ENCODE measurements at places on chromosomes 7 and 10.

DNA sequence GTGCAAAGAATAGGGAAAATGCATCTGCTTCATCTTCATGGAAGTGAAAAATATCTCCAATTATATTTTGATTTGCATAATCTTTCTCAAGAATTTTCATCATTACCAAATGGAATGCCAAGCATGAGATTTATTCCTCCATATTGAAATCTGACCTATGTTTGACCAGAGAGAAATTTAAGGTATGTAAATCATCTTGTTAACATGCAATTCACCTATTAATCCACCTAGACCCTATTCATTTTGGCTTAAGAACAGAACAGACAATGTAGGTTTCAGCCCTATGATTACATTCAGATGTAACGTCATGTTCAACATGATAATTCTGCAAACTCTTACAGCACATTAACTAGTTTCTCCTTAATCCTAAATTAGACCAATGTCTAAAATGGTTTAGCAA, 30.8 kb upstream of the TMEM140 start:
- no peaks in the 10 kb centered on the region for H3K27me3 ChIP-seq
- no peak for DNase-seq
- no peaks in the 10 kb centered on the region for H3K4me1 ChIP-seq
- H3K4me3 ChIP-seq: no peak overlapping the region
- no peaks in the 10 kb centered on the region for H3K36me3 ChIP-seq

- no peak overlapping the region for H3K4me3 ChIP-seq
- no peaks in the 10 kb centered on the region for H3K27me3 ChIP-seq
- H3K27ac ChIP-seq: no peak overlapping the region
- DNase-seq: no peak
- no peaks in the 10 kb centered on the region for H3K4me1 ChIP-seq
- H3K36me3 ChIP-seq: no peaks in the 10 kb centered on the region
These were observed 435.8 kb downstream of the MDFIC start for GRCh38 chr7:115357703-115357999.

GRCh38 chr10:63630931-63631680, 109.9 kb downstream of the REEP3 start:
- H3K36me3 ChIP-seq: no peaks in the 10 kb centered on the region
- no peak for DNase-seq
- H3K27ac ChIP-seq: peak overlapping the region; percentile 98
- H3K4me1 ChIP-seq: peaks cover 44% of the 10 kb centered on the region

- H3K4me3 ChIP-seq: no peak overlapping the region
- H3K36me3 ChIP-seq: no peaks in the 10 kb centered on the region
- H3K27me3 ChIP-seq: no peaks in the 10 kb centered on the region
- no peak overlapping the region for H3K27ac ChIP-seq
- no peaks in the 10 kb centered on the region for H3K4me1 ChIP-seq
These were observed 402.4 kb downstream of the HGF start for GRCh38 chr7:81367326-81367931.

DNA sequence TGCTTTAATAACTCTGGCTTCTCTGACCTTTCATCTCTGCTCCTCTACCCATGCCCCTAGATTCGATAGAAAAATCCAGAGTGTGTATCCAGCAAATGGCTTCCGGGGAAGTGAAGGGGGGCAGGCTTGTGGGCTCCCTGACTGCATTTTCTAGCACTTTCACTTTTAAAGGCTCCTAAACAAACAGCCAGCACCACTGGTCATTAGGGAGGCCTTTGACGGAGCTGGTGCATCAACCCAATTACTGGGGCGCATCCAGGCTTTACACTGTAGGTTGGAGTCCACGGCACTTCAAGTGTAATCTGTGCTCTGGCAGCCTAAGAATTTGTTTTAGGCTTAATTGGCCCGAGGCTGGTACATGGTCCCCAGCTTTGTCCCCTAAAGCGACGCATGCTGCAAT, 291.9 kb downstream of the GFRA1 start:
- H3K36me3 ChIP-seq: no peaks in the 10 kb centered on the region
- H3K27me3 ChIP-seq: no peaks in the 10 kb centered on the region
- H3K27ac ChIP-seq: no peak overlapping the region
- no peak overlapping the region for H3K4me3 ChIP-seq

- no peaks in the 10 kb centered on the region for H3K36me3 ChIP-seq
- H3K4me3 ChIP-seq: no peak overlapping the region
- H3K27me3 ChIP-seq: no peaks in the 10 kb centered on the region
- no peaks in the 10 kb centered on the region for H3K4me1 ChIP-seq
- no peak for DNase-seq
These were observed 32.9 kb downstream of the CSTF2T start for GRCh38 chr10:51666456-51666855.

GRCh38 chr10:50992356-50992901, 81.9 kb upstream of the PRKG1 start:
- DNase-seq: no peak
- peak overlapping the region; percentile 49 for H3K4me3 ChIP-seq
- H3K27me3 ChIP-seq: peaks cover 50% of the 10 kb centered on the region
- H3K27ac ChIP-seq: no peak overlapping the region
- peaks cover 6% of the 10 kb centered on the region for H3K4me1 ChIP-seq

DNA sequence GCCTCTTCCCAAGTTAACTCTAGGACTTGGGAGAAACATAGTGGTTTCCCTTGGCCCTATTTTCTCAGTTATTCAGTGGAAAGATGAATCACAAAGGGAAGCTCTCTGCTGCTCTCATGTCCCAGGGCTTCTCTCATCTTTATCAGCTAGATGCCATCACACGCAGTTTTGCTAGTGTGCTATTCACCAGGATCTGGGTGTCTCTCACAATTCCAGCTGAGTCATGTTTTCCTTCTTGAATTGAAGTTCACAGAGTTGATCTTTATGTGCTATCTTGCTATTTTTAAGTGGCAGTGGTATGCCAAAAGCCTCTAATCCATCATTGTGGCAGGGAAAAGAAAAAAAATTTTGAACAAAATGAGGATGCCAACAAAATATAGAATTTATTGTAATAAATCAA, 101.3 kb downstream of the TWIST1 start:
- H3K27me3 ChIP-seq: no peaks in the 10 kb centered on the region
- no peaks in the 10 kb centered on the region for H3K4me1 ChIP-seq
- H3K4me3 ChIP-seq: no peak overlapping the region
- H3K27ac ChIP-seq: no peak overlapping the region

DNA sequence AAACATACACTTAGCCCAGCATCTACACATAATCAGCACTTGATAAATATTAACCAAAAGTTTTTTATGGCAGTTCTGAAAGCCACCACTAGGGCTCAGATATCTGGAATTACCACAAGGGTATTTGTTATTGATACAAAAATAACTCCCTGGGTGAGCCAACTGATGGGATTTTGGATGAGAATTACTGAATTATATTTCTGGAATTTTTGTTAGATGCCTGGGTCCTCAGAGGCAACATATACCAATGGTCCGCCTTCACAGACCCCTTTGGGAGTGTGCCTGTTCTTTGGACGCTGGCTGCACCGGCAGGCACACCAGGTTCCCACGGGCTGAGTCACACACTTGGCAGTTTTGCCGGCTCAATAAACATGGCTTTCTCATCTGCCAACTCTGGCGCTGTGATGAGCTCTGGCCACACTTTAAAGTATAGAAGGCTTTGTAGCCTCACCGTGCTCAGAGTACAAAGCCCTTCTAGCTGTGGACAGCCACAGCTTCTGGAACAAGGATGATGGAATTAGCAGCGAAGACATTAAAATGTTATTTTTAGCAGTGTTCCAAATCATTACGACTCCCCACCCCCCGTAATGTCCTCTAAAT, 24.5 kb upstream of the EEPD1 start:
- peak overlapping the region; percentile 57 for H3K4me3 ChIP-seq
- H3K36me3 ChIP-seq: no peaks in the 10 kb centered on the region
- peaks cover 25% of the 10 kb centered on the region for H3K4me1 ChIP-seq
- H3K27ac ChIP-seq: peak overlapping the region; percentile 78
- DNase-seq: peak; percentile 89
- H3K27me3 ChIP-seq: no peaks in the 10 kb centered on the region

- peak within 1 kb of the TSS; percentile 87 for H3K27ac ChIP-seq
- peak; percentile 53 for DNase-seq
- no peak within 1 kb of the TSS for H3K4me3 ChIP-seq
These were observed at the start of gene ANKRD2 for GRCh38 chr10:97572214-97572989. Gene ANKRD2, plus strand, starts transcription at chr10:97572779. Its CDS starts 10 bp downstream, at chr10:97572789.

GRCh38 chr10:60035984-60036383, 129.6 kb upstream of the CCDC6 start:
- H3K4me3 ChIP-seq: no peak overlapping the region
- peaks cover 3% of the 10 kb centered on the region for H3K27me3 ChIP-seq
- no peaks in the 10 kb centered on the region for H3K4me1 ChIP-seq
- H3K36me3 ChIP-seq: no peaks in the 10 kb centered on the region
- no peak for DNase-seq

DNA sequence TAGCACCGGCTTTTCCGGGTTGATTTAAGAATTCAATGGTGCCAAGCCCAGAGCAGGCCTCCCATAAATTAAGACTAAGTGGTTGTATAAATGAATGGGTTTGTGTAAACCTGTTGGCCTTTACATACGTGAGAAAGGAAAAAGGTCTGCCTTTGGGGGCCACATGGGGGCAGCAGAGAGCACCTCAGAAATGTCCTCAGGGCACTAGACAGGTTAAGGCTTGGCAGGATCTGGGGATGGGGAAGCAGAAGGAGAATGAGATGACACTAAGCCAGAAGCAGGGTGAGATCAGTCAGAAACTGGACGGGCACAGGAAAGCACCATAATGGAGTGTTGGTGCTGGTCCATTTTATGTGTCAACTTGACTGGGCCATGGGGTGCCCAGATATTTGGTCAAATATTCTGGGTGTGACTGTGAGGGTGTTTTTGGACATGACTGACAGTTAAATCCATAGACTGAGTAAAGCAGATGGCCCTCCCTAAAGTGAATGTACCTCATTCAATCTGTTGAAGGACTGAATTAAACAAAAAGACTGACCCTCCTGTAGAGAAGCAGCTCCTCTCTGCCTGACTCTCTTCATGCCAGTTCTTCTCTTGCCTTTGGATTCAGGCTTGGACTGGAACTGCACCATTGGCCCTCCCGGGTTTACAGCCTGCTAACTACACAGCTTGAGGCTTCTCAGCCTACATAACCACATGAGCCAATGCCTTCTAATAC, 58.9 kb downstream of the FRMPD2 start:
- no peaks in the 10 kb centered on the region for H3K4me1 ChIP-seq
- peak; percentile 10 for DNase-seq
- H3K27me3 ChIP-seq: peaks cover 4% of the 10 kb centered on the region
- no peaks in the 10 kb centered on the region for H3K36me3 ChIP-seq
- no peak overlapping the region for H3K27ac ChIP-seq

- peaks cover 83% of the 10 kb centered on the region for H3K4me1 ChIP-seq
- peaks cover 7% of the 10 kb centered on the region for H3K36me3 ChIP-seq
- H3K27me3 ChIP-seq: no peaks in the 10 kb centered on the region
- DNase-seq: peak; percentile 80
- H3K4me3 ChIP-seq: peak overlapping the region; percentile 66
- H3K27ac ChIP-seq: peak overlapping the region; percentile 99
These were observed 47.4 kb downstream of the TNS3 start for GRCh38 chr7:47534322-47535034.

DNA sequence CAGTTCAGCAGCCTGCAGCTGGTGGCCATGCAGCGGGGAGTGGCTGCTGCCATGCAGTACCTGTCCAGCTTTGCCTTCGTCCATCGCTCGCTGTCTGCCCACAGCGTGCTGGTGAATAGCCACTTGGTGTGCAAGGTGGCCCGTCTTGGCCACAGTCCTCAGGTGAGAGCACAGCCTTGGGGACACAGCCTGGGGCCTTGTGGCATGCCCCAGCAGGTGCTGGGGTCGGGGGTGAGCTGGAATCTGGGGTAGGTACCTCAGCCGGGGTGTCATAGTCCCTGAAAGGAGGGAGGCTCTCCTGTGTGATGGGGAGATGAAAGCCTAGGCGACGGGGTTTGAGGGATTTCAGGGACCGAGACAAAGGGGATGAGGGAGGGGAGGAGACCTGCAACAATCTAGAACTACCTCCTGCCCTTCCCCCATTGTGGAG, 14.1 kb downstream of the EPHB6 start:
- DNase-seq: no peak
- H3K27me3 ChIP-seq: no peaks in the 10 kb centered on the region
- H3K4me3 ChIP-seq: no peak overlapping the region
- no peak overlapping the region for H3K27ac ChIP-seq
- H3K4me1 ChIP-seq: no peaks in the 10 kb centered on the region
- H3K36me3 ChIP-seq: no peaks in the 10 kb centered on the region

DNA sequence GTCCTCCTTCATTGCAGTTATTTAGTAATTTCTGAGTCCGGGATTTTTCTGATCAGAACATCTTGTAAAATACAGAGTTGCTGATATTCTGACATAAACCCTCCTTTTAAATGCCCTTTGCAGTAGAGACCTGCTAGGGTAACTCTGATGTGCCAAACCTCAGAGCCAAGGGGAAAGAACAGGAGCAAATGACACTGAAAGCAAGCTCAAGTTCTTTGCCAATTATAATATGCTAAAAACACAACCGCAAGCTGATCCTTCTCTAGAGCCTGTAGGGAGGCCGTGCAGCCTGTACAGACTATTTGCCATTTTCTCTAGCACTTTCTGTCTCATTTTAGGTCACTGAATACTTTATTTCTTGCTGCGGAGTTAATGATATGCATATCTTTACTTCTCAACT, 240.4 kb downstream of the CAMK1D start:
- DNase-seq: no peak
- no peaks in the 10 kb centered on the region for H3K36me3 ChIP-seq
- H3K27ac ChIP-seq: no peak overlapping the region

- no peak overlapping the region for H3K4me3 ChIP-seq
- H3K4me1 ChIP-seq: peaks cover 55% of the 10 kb centered on the region
- no peaks in the 10 kb centered on the region for H3K27me3 ChIP-seq
- no peaks in the 10 kb centered on the region for H3K36me3 ChIP-seq
- DNase-seq: no peak
These were observed 72.6 kb upstream of the FHIP2A start for GRCh38 chr10:114749014-114749413.

- peaks cover 16% of the 10 kb centered on the region for H3K4me1 ChIP-seq
- DNase-seq: no peak
- H3K4me3 ChIP-seq: no peak overlapping the region
- H3K27me3 ChIP-seq: no peaks in the 10 kb centered on the region
These were observed 43.5 kb downstream of the NHLRC2 start for GRCh38 chr10:113897693-113898618.

DNA sequence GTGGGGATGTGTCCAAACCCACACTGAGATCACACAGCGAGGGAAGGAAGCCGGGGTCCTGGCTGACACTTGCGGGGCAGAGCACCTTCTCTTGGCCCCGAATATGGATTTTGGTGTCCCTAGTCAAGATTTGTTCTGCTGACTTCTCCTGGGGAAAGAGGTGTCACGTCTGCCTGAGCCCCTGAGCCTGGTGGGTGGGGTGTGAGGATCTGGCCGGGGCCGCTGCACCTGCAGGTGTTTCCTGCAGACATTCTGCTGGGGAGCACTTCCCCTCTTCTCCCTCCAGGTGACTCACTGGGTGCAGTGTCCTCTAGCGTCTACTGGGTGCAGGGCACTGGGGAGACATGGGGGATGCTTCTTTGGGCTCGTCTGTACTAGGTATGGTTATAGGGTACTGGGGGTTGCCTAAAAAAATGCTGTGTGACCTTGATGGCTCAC, 99.2 kb downstream of the GRK5 start:
- no peaks in the 10 kb centered on the region for H3K36me3 ChIP-seq
- no peaks in the 10 kb centered on the region for H3K27me3 ChIP-seq
- peaks cover 85% of the 10 kb centered on the region for H3K4me1 ChIP-seq
- H3K4me3 ChIP-seq: peak overlapping the region; percentile 35
- peak overlapping the region; percentile 74 for H3K27ac ChIP-seq

GRCh38 chr10:114538181-114538906, 119.7 kb downstream of the ABLIM1 start:
- no peak overlapping the region for H3K4me3 ChIP-seq
- no peaks in the 10 kb centered on the region for H3K4me1 ChIP-seq
- H3K27me3 ChIP-seq: no peaks in the 10 kb centered on the region
